ENCODE measurements at places on chromosomes 12 and 14.

DNA sequence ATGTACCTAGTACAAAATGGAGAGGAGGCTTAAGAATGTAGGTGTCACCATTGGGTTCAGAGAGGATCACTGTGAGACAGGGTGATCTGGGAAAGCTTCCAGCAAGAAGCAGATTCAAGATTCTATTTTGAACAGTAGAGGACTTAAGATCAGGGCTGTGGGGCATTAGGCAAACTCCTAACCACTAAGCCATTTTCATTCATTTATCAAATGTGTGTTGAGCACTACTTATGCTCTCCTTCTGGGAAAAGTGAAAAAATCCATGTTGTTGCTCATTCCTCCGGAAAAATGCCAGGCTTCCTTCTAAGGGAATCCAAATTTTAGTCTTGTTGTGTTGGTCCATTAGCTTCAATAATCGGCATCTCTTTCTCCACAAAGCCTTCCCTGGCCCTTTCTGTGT lies 163.4 kb downstream of the NUAK1 start:
- no peak for DNase-seq

GRCh38 chr12:11731042-11731357 lies 81.5 kb downstream of the ETV6 start:
- no peak for DNase-seq

GRCh38 chr12:124822218-124822617 lies 41.4 kb downstream of the SCARB1 start:
- DNase-seq: no peak

DNA sequence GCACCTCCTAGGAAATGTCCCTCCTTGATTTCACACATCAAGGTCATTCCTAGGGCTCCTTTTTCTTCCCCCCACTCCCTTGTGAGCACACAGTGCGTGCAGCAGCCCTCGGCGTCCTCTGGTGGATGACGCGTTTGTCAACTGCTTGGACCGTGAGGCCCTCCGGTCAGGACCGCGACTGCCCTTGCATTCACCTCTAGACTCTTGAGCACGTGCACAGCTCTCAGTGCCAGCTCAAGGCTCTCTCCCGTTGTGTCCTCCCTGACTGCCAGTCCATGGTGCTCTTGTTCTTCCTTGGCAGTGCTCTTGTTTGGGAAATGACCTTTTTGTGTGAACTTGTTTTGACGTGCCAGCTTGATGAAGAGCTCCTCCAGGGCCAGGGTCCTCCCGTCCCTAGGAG lies 67.9 kb downstream of the TSPAN9 start:
- DNase-seq: no peak

DNA sequence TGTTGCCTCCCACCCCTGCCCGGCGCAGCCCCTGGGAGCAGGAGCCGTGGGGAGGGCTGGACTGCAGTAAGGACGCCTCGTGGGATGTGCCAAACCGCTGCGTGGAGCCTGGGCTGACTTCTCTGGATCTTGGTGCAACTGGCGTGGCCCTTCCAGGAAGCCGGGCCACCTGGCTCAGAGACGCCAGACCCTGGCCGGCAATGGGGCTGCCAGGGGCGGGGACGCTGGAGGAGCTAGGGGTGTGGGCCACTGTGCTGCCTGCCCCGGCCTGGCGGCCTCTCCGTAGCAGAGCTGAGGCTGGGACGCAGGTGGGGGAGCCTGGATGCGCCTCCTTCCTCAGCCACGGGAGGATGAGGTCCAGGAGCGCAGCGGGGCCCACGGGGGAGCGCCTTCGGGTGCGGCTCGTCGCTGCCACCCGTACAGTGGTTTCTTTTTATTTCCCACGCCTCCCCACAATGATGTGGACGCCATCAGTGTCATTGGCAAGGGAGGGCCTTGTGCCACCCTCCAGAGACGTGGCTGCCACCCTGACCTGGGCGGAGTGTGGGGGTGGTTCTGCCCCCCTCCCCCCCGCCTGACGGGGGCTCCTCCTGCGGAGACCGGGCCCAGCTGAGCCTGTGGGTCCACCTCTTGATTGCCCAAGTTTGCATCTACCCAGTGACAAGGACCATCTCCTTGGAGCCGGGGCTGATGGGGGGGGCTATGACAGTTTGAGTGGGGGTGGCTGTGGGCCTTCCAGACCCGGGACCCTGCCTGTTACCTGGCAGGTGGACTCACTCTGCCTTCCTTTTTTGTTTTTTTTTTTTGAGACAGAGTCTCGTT lies 11.3 kb downstream of the DDX51 start:
- DNase-seq: no peak

- no peak for DNase-seq
Measured at GRCh38 chr12:116480210-116480810, 78.9 kb upstream of the MAP1LC3B2 start.

DNA sequence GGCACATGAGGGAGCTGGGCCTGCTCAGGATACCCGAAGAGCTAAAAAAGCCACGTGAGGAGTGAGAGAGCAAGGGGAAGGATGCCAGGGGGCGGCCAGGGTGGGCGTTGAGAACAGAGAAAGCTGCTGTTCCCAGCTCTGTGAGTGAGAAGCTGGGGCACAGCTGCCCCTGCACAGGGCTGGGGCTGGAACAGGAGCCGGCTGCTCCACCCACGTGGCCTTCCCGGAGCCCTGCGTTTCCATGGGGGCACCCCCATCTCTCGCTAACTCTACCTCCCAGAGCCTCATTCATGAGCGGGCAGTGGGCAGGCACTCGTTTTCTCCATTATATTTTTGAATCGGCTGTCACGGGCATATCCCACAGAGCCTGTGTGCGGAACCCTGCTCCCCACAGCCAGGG lies 42.7 kb downstream of the RFLNA start:
- no peak for DNase-seq

DNA sequence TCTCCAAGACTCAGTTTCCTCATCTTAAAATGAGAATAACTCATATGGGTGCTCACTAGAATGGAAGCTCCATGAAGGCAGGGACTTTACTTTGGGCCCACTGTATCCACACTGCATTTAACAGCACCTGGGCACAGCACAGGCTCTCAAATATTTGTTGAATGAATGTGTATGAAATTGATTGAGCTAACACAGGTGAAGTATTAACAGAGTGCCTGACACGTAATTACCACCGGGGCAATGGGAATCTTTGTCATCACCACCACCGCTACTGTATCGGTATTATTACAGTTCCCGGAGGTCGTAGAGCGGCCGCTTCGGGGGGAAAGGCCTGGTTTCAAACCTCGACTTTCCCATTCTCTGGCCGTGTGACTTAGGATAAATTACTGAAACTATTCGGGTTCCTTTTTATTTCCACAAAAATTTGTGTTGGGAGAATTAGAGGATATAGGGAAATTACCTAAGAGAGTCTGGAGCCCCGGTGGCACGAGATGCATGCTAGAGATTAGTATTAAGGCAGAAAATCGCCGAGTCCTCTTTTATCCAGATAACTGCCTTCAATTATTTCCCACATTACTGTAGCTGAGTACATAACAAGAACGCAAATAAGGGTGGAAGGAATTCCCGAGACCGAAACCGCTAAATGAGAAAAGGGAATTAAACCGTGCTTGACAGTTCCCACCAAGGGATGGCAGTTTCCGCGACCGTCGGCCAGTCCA lies 1.0 kb upstream of the RIC8B start:
- no peak for DNase-seq

DNA sequence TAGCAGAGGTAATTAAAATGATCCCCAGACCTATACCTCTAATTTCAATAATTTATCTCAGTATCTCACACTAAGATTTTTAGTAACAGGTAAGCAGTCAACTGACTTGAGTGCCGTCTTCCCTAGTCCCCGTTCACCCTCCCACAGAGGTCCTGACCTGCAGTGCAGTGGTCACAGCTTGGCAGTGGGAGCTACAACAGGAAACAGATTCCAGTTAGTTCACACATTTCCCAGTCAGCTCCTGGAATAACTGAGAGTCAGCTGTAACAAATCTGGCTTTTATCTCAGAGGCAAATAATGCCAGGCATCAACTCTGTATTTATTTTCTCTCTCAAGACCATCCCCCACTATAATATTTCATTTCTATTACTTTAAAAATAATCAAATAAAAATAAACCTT lies 308.2 kb downstream of the ATP23 start:
- DNase-seq: no peak

DNA sequence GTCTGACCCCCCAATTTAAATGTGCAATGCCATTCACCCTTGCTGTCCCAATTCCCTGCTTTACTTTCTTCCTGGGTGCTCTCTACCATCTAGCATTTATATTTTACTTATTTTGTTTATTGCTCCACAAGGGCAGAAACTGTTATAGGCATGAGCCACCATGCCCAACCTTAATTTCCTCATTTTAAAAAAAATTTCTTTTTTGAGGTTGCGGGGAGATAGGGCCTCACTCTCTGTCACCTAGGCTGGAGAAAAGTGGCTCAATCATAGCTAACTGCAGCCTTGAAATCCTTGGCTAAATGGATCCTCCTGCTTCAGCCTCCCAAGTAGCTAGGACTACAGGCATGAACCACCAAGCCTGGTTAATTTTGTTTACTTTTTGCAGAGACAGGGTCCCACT lies 13.0 kb downstream of the HPD start:
- no peak for DNase-seq

GRCh38 chr12:112450725-112451124 lies 32.0 kb downstream of the PTPN11 start:
- DNase-seq: no peak

All from stimulated activated naive CD8-positive, alpha-beta T cell treated with anti-CD3 and anti-CD28 coated beads, Interleukin-15, Interleukin-2, amounts not matched to agents 100 U/mL and 50 U/mL, for 24 hours (primary cell).